Activated T-cell treated with anti-CD3 and anti-CD28 coated beads for 48 hours (primary cell): ENCODE measurements at places on chromosomes 3 and 15.

DNA sequence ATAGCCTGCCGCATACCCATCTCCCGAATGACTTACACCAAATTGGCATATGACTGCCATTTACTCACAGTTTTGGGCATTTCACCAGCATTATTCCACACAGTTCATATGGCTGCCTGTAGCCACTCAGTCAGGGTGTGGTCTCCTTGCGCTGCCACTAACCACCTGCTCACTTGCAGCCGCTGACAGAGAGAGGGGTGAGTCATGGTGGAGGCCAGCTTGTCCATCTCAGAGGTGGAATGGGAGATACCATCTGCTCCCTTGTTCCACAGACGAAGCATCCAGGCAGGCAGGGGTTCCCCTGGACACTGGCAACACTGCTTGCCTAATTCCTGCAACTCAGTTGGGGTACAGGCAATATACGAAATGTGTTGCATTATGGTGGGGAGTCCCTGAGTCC, 15.6 kb downstream of the CCRL2 start:
- no peak for DNase-seq

GRCh38 chr3:141556034-141556433, 69.2 kb downstream of the RASA2 start:
- DNase-seq, result peak; percentile 18

DNA sequence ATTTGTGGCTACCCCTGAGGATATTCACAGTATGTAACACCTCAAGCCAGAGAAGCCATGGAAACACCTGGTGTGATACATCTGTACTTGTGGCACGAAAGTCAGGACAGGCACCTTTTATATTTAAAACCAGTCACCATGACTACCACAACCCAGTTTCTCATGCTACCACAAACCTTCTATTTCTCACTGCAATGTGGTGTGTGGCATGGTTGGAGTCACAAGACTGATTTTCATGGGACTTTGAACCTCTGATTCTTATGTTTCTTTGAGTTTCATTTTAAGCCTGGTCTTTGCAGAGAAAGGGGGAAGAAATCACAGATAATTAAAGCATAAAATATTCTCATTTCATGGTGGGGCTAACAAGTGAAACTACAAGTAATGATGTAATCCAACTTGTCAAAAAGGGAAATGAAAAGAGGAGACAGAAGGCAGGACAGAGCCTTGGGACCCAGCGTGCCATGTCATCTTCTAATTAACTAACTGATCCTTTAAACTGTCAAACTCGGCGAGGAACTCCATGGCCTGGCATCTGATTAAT, 175.9 kb downstream of the PDZRN3 start:
- DNase-seq, result no peak

GRCh38 chr3:197430934-197431333, 124.8 kb downstream of the BDH1 start:
- no peak for DNase-seq

- DNase-seq, result no peak
Measured at GRCh38 chr3:9673082-9673481, 23.8 kb downstream of the MTMR14 start.

DNA sequence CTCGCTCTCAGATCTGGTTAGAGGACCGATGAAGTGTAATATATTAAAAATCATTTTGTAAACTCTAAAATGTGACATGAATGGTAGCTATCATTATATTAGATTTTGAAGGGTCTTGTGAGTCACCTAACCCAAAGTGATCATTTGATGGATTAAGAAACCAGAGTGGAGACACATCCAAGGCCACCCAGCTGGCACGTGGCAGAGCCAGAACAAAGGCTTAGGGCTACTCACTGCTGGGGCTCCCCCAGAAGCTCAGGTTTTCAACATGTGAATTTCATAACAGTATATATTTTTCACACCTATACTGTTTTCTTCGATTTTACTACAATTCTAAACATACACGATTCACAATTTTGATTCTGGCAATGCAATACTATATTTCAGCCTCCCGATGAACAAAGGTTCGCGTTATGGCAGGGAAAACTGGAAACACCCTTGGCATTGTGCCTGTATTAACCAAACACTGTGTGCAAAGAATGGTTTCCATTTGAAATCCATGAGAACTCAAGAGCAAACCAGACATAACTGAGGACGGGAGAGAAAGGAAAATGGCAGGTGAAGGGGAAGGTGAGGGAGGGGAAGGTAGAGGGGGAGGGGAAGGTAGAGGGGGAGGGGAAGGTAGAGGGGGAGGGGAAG, 88.9 kb downstream of the ADAMTS17 start:
- no peak for DNase-seq

- no peak for DNase-seq
Measured at GRCh38 chr15:78080088-78080460, 2.6 kb upstream of the TBC1D2B start.

DNA sequence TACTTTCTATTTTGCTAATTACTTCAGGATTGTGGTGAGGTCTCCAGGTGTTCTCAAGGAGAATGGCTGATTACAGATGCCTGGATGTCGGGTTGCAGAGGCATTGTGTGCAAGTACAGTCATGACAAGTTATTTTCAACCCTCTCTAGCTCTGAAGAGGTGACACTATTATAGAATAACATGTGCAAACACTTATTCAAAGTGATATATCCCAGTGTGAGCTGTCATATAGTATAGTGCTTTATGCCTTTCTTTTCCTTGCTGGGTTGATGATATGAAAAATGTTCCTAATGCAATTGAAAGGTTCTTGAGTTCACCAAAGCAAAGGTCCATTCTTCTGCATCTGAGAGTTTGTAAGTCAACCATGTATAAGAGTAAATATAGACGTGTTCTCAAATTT, 167.2 kb downstream of the SPATA16 start:
- no peak for DNase-seq
